ENCODE measurements at places on chromosomes 11 and 22.

DNA sequence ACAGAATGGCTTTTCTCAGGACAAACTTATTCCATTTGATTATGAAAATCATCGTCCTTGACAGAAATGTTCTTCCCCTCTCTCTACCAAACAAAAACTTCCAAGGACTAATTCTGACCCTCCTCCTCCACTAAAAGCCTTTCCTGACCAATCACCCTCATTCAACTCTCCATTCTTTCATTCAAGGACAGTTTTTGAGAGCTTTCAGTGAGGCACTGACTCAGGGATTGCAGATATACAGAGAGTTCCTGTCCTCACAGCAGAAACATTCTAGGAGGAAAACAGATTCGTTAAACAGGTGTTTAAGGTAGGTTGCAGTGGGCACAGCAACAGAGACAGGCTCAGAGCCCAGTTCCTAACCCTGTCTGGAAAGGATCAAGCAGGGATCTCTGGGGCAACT lies 41.5 kb downstream of the OR4D9 start:
- DNase-seq: no peak

DNA sequence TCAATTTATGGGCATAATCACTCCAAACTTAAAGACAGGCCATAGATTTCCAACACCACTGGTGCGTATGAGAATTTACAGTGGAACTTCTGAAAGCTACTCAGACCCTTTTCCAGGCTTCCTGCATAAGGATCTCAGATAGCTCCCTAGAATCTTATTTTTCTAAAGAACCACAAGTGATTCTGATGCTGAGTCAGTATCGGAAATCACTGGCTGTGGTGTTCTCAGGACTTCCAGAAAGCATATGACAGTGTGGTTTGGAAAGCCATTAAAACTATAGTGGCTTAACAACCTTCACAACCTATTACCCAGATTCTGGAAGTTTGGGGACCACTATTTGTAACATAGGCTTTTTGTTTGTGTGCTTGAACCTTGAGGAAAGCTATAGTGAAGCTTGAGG lies 756.0 kb downstream of the DLG2 start:
- DNase-seq: no peak

- DNase-seq: no peak
Measured at GRCh38 chr11:69844396-69844795, 25.2 kb upstream of the FGF3 start.

DNA sequence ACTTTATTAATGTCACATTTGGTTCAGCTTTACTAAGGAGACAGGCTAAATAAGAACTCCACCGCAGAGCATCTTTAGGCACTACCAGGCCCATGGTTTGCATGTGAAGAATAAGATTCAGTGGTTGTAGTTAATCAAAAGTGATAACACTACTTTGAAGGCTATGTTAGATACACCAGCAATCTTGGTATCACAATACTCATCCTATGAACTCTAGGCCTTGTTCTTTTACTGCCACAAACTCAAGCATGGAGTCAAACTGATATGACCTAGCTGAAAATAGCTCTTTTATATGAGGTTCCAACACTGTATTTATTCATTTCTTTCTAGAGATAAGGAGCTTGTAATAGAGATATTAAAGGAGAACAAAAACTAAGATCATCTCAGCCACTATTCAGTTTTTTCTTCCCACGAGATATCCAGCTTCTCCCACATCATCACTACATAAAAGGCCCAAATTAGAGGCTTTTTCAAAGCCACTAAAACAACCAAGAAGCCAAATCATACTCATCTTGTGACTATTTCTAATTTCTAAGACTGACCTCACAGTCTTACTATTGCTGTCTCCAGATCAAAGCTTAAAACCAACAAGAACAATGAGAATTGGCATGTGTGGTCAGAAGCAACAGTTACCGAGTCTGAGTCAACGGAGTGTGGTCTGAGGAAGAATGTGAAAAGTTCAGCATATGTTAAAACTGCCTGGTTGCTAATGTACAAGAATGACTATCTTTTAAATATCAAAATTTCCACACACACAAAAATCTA lies 25.1 kb upstream of the GUCY1A2 start:
- DNase-seq: peak; percentile 74

DNA sequence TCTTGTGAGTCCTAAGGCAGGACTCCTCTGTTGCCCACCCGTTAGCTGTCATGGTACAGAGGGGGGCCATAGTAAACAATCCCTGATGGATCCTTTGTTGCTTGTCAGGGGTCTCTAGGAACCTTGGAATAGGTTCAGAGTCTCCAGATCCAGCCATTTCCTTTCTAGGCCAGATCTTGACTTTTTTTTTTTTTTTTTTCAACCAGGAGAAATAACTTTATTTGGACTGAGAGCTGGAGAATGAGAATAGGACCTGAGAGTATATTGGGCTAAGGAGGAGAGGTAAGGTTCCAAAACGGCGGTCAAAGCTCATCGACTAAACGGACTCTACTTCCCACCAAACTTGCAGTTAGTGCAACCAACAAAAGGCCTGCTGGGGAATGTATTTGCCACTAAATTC lies 7.7 kb downstream of the CEP164 start:
- DNase-seq: no peak

- no peak for DNase-seq
Measured at GRCh38 chr11:96309016-96309642, 33.9 kb downstream of the MAML2 start.

GRCh38 chr11:95148406-95148805 lies 58.8 kb downstream of the ENDOD1 start:
- no peak for DNase-seq

- no peak for DNase-seq
Measured at GRCh38 chr11:120343429-120343828, 7.2 kb downstream of the ARHGEF12 start.

DNA sequence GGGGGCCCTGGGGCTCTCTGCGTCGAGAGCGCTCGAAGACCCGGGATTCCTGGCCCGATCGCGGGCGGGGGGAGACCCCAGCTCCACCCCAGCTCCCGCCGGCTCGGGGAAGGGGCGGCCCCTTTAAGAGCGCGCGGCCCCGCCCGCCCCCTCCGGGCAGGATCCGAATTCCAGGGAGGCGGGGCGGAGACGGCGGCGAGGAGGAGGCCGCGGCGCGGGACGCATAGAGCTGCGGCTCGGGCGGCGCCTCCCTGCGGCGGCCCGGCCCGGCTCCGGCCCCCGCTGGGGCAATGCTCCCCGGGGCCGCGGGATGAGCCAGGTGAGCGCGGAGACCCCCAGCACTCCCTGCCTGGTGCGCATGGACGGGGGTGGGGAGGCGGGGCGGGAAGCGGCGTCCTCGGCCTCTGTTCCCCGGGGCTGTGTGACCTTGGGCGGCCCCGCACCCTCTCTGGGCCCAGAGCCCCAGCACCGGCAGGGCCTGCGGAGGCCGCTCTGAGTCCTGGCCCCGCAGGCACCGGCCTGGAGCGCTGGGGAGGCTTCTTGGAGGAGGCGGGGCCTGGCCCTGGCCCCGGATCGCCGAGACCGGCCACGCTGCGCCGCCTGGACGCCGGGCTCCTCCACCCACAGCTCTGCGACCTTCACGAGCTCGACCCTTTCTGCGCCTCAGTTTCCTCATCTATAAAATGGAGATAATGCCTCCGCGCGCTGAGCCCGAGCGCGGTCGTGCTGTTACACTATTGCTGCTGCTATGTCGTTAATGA lies 565 bp downstream of the GAS2L1 start:
- peak; percentile 79 for DNase-seq

Data from COLO829 (cell line).